NCI-H1436 treated with DMSO at 0.1 percent for 48 hours (cell line): ENCODE measurements at places on chromosomes 5 and 9.

GRCh38 chr9:130701059-130702022, 7.8 kb downstream of the EXOSC2 start:
- DNase-seq: no peak

DNA sequence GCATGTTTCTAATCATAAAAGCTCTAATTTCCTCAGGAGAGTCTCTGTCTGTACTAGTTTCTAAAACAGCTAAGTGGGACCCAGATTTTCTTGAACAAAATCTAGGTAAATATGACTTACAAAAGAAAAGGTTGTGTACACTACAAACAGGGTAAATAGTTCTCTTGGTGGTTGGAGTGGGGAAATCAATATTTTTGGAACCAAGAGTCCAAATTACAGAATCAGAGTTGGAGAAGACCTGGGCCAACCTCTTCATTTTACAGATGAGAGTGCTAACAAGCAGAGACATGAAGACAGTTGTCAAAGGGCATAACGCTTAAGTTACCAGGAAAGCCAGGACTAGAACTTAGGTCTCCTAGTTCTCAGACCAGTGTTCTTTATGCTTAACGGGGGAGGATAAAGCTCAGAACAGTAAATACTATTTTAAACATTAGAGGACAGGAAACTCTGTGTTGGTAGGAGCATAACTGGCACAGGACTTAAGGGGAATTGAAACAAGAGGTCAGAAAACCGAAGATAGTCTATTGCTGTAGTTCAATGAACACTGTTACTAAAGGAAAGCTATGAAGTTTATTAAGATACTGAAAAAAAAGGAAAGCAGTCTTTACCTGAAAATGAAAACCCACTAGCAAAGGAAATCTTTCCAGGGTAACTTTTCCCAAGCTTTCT, 9.3 kb upstream of the GOLGA1 start:
- no peak for DNase-seq

- no peak for DNase-seq
These were observed 19.5 kb downstream of the SLC22A5 start for GRCh38 chr5:132389051-132389331.

GRCh38 chr5:141001844-141002604, 35.7 kb downstream of the PCDHAC2 start:
- DNase-seq: no peak

DNA sequence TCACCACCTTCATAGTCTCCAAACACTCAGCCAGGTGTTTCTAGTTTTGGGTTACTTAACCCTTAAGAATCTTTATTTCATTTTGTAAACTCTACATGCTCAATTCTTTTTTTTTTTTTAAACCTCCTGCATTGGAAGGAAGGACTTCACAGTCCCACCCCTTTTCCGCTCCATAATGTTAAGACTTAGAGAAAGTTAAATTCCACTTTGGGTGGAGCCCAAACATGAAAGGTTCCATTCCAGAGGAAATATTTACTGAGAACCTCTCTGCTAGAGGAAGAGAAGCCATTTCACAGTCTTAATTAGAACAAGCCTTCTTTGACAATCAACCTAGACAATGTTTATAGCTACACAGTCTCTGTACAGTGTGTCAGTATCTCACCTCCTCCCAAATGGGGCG, 312.3 kb downstream of the MLLT3 start:
- DNase-seq: no peak

- no peak for DNase-seq
These were observed 14.8 kb upstream of the MATR3 start for GRCh38 chr5:139278540-139279274.

DNA sequence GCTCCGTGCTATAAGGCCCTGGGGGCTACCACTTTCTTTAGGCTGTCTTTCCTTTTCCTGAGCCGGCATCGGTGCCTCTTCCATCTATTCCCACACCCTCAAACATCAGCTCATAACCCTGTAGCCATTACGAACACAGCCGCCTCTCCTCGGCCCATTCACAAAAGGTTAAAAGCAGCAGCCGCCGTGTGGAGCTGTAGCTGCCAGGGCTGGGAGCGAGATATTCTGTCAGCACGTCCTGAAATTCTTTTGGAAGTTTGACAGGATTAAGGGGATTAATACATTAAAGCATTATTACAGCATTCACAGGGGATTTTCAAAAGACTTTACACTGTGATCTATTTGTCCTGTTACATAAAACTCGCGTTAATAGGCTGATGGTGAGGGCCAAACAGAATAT, 428.2 kb downstream of the CDK5RAP2 start:
- DNase-seq: no peak

GRCh38 chr5:68709239-68709638, 384.6 kb upstream of the SLC30A5 start:
- DNase-seq: no peak

DNA sequence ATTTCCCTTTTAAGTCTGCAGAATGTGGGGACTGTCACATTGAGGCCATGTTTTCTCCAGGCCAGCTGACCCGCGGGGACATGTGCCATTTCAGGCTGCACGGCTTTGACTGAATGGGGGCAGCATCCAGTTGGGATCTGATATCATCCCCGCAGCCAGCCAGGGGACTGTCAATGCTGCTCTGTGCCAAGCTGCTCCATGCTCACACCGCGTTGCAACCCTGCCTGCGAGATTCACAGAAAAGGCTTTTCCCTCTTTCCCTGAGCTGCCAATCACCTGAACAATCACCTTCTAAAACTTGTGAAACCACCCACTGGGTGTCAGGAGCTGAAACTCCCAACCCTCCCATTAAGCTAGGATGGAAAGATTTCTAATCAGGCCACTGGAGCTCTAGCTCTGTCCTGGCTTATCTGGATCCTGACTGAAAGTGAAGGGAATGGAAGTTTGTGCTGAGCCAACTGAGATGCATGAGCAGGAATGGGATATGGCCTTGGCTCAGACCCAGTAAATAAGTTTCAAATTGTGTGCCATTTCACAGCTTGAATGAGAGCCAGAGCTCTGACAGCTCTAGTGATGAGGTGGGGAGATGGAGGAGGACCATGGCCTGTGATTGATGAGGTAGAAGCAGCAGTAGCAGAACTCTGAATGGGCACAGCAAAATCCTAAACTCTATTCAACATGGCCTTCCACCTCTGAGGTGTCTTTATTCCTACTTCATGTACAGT, 34.5 kb upstream of the ZNF366 start:
- no peak for DNase-seq

- DNase-seq: no peak
These were observed 1047.3 kb upstream of the SEMA6A start for GRCh38 chr5:117621921-117622320.

DNA sequence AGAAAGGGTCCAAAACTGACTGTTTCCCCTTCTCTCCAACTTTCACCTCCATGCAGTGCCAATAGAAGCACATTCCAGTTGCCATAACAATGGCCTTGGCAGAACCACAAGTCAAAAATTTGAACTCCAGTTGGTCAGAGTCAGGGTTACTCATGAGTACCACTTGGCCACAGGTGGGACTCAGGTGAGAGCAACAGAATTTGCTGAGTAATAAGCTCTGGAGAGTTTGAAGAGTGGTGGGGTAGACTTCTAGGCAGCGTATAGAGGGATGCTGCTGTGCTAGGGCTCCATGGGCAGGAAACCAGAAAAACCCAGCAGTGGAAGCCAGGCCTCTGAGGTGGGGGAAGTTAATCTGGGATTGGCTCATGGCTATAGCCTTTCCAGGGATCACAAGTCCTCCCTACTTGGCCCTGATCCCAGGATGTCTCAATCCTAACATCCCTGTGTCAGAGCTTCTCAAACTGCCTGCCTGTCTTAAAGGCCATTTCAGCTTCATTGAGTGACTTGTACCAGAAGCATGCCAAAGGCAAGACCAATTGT, 30.2 kb downstream of the SNX18 start:
- no peak for DNase-seq

DNA sequence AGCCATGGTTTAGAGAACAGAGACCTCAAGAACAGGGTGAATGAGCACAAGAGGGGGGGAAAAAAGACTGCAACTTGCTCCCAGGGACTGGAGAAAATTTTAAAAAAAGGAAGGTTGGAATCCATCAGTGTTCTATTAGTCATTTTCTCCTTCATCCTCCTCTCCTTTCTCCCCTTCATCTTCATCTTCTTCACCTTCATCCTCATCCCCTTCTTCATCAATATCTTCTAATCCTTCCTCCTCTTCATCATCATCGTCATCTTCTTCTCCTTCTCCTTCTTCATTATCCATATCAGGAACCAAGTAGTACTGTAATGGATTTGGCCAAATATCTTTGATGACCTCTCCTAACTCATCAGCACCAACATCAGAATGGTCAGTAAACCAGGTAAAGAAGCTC, 86.1 kb downstream of the LIX1 start:
- no peak for DNase-seq

DNA sequence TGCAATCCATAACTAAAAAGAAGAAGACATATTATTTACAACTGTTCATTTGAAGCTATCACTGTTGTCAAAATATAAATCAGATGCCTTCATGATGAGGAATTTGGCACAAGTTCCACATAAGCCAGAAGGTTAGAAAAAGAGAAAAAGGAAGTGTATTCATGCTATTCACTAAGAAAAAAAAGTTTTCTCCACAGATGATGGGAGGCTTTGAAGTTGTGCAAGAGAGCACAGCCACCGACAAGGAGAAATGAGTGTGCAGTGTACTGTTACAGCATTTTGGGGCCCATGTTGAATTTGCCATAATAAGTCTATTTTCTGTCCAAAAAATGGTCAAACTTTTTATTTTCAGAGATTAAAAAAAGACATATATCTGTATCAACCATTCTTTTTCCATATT, 32.9 kb upstream of the IFNK start:
- no peak for DNase-seq

GRCh38 chr9:19026375-19026774, 6.6 kb downstream of the SAXO1 start:
- no peak for DNase-seq

DNA sequence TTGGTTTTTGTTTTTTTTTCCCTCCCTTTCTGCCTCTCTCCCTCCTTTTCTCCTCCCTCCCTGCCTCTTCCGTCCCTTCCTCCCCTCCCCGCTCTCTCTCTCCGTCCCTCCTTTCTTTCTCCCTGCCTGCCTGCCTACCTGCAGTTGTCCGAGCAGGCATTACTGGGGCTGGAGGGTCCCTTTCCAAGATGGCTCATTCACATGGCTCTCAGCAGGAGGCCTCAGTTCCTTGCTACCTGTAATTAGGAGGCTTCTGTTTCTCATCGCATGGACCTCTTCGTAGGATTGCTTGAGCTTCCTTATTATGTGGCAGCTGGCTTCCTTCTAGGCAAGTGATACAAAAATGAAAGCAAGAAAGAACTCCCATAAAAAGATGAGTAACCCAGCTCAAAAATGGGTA, 8.0 kb downstream of the RGS3 start:
- DNase-seq: no peak

GRCh38 chr9:92949266-92949982, 2.1 kb downstream of the FGD3 start:
- DNase-seq: no peak

DNA sequence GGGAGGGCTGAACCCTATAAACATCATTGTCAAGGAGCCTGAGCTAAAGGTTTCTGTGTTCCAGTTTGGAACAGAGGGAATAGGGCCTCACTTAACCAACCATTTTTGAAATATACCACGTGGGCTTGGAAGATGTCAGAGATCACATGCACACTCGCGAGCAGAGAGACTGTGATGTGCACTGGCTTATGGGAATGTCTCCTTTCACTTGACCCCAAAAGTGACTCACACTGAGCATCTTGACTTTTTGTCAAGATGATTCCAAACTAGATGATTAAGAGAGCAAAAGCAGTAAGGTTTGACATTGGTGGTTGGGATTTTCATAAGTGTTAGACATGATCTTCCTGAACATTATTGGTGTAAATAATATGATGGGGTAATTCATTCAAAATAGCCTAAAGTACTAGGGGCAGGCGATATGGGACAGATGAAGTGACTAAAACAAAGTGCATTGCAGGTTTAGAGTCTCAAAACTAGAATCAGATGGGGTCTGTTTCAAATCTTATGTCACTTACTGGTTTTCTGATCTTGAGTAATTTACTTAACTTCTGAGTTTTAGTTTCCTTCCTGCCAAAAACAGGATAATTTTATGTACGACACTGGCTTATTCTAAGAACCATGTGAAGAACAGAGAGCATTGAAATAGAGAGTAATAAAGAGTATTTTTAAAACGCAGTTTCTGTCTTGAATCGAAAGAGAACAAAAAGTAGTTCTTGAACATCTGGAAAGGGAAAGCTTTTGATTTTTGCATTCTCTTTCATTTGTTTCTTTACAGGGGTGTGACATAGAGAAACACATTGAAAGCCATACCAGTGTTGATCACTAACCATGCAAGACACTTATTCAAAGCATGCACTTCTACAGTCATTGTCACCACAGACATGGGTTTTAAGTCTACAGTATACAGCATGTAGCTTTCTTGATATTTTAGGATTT, 383.0 kb downstream of the DIRAS2 start:
- DNase-seq: no peak

GRCh38 chr5:157821822-157822622, 36.9 kb downstream of the CLINT1 start:
- DNase-seq: no peak

- no peak for DNase-seq
These were observed 2400.9 kb upstream of the C9orf72 start for GRCh38 chr9:29974197-29974596.

GRCh38 chr9:4748612-4749011, 7.6 kb upstream of the AK3 start:
- no peak for DNase-seq
